ENCODE measurements at places on chromosomes 7 and 10.

DNA sequence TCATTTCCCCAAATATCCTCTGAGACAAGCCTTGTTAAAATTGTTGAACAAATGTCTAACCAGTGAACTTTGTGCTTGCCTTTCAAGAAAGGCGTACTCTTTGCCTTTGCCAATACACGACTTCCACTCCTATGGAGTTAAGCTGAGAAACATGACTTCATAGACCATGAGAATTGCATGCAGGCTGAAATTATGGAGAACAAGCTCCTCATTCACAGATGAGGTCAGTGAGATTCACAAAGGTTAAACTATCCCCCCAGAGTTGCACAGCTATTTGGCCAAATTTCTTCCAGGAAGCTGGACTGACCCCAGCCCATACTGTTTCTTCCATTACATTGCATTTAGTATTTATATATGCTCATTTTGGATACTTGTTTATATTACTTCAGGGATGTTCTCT, 221.4 kb upstream of the SEMA3C start:
- DNase-seq = no peak

DNA sequence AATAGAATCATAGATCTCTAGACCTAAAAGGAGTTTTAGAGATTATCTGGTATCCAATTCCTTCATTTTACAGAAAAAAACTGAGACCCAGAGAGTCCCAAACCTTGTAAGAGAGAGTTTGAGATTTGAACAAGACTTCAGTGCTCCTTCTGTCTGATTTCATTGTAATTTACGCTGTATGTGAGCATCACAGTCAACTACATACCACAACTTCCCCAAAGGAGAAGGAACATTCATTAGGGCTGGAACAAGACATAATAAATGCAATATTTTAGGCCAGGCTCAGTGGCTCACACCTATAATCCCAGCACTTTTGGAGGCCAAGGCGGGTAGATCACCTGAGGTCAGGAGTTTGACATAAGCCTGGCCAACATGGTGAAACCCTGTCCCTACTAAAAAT, 17.3 kb upstream of the PRKAR2B start:
- DNase-seq = no peak

GRCh38 chr7:139918480-139918879, 89.4 kb downstream of the TBXAS1 start:
- DNase-seq = no peak

DNA sequence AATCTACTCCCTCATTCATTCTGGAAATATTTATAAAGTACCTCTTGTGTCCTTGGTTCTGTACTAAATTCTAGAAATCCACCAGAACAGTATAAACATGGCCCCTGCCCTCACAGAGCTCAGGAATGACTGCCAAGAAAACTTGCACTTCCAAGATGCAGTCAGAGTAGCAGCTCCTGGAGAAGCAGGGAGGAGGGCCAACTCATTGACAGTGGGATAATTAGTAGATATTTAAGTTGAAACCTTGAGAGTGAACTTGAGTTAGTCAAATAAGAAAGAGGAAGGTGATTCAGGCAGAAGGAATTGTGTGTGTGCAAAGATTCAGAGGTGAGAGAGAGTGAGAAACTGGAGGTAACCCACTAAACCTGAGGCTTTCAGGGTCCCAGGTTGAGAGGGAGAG, 182.2 kb upstream of the INHBA start:
- no peak for DNase-seq

DNA sequence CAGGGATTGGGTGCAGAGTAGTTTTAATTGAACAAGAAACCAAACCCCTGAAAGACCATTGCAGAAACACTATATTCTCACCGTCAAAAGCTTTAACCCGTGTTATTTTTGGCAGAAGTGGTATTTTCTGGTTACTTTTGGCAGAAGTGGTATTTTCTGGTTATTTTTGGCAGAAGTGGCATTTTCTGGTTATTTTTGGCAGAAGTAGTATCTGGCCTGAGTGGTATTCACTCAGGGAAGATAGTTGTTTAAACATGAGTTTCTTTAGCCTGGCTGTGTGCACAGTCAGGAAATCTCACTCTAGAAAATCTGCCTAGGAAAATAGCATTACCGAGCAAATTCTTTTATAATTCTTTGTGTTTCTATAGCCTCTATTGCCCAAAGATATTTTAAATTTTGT, 322.7 kb downstream of the GFRA1 start:
- DNase-seq = no peak

DNA sequence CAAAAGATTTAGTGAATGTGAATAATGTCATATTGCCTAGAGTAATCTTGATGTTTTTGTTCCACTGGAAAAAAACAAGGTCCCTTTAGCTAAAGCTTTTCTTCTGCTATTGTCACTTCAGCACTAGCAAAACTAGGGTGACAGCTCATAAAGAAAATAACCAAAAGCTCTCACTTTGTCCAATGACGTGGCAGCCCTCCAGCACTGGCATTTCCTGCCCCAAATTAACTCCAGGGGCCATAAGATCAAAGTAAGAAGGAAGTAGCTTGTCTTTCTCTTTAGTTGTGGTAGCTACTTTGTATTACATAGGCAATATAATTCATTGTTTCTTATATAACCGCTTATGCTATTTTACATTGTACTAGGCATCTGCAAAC, 47.3 kb downstream of the LRRN3 start:
- peak; percentile 16 for DNase-seq

- no peak for DNase-seq
Observed at GRCh38 chr10:92121686-92122492, 169.0 kb downstream of the CPEB3 start.

DNA sequence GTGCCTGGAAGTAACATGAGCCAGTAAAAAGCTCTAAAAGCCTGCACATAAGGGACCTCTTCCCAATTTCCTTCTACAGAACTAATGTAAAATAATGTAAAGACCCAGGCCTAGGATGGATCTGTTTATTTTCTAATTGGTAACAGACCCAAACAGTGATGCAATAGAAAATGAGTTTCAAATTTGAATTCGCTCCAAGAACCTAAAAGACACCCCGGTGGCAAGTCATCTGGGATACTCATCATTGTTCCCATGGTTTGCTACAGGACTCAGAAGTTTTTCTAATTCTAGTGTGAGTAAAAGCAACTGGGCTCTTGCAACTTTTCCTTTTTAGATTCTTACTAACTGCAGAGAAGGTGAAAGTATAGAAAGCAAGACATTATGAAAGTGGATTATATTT, 271.3 kb upstream of the CACNA2D1 start:
- no peak for DNase-seq

- no peak for DNase-seq
Observed at GRCh38 chr10:94777886-94778458, 15.5 kb downstream of the CYP2C19 start.

- DNase-seq = no peak
Observed at GRCh38 chr10:69160809-69161241, 19.2 kb upstream of the SUPV3L1 start.

- no peak for DNase-seq
Observed at GRCh38 chr7:13948019-13948801, 41.3 kb downstream of the ETV1 start.

DNA sequence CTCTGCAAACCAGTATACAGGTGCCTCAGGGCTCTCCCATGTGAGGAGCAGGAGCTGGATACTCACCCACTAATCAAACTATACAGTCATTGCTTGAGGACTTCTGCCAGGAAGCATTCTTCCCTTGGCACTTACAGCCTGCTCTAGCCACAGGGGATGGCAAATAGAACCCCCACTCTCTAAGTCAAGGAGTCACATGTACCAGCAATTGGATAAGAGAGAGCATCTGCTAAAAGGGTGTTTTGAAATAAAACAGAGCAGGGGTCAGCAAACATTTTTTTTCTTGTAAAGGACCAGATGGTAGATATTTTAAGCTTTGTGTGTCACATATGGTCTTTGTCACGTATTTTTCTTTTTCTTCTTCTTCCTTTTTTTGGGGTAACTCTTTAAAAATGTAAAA, 865.2 kb upstream of the GHITM start:
- DNase-seq = no peak

GRCh38 chr7:157660971-157661610, 324.3 kb downstream of the DNAJB6 start:
- DNase-seq = no peak

DNA sequence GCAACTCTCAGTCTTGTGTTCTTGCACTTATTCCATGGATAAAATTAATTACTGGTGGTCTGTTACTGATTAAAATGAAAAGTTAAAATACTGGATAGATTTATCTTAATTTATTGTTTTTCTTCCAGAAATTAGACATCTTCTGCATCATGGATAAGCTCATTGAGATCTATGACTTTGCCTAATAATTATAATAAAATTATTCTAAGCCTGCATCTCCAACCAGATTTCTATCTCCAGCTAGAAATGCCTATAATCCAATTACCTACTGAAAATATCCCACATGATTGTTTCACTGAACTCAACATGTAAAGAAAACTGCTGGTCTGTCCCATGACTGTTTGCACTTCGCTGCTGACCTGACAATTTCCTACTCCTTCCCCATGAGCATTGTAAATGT, 88.3 kb upstream of the ACBD5 start:
- no peak for DNase-seq

GRCh38 chr10:121260377-121260776, 337.9 kb downstream of the FGFR2 start:
- no peak for DNase-seq

GRCh38 chr10:56318816-56319215, 42.2 kb downstream of the ZWINT start:
- DNase-seq = no peak

DNA sequence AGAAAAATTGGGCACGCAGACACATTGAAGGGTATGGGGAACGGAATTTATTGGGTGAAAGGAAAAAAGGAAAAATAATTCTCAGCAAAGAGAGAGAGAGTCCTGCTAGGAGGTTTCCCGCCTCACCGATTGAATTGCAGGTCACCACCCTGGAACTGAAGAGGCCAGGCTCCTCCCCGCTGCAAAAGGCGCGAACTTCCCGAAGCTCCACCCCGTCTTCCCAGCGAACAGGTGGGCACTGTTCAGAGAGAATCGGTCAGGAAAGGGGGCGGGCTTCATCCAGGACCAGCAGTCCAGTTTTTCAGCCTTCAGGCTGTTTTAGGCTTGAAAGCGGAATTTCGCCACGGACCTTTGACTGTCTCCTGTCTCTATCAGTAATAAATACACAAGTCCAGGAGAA, 27.3 kb upstream of the CADPS2 start:
- no peak for DNase-seq

DNA sequence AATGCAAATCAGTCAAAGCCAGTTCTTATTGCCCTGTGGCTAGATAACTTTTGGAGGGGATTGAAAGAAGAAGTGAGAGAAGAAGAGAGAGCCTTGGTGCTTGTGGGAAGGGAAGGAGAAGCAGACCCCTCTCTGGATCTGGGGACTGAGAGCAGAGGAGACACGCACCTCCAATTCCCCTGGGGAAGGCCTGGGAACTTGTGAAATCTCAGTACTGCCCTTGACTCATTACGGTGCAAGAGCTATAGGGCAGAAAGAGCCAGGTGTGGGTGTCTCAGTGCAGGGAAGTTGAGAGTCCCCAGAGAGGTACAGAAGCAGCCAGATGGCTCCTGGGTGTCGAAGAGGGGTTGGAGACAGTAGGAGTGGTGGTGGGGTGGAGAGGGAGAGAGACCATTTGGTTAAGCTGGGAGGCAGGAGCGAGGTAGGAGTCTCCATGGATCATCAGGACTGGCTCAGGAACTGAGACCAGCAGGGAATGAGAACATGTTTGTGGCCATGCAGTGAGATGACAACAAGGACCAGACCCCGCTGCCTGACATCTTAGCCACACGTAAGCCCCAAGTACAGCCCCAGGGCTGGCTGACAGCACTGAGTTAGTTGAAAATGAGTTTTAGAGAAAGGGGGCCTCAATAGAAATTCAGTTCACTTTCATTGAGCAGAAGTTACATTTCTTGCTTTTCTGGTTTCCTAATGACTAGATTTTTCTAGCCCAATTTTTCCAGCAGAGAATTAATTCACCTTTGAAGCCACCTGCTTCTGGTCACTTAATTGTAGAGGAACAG, 238.2 kb downstream of the BUB3 start:
- no peak for DNase-seq

DNA sequence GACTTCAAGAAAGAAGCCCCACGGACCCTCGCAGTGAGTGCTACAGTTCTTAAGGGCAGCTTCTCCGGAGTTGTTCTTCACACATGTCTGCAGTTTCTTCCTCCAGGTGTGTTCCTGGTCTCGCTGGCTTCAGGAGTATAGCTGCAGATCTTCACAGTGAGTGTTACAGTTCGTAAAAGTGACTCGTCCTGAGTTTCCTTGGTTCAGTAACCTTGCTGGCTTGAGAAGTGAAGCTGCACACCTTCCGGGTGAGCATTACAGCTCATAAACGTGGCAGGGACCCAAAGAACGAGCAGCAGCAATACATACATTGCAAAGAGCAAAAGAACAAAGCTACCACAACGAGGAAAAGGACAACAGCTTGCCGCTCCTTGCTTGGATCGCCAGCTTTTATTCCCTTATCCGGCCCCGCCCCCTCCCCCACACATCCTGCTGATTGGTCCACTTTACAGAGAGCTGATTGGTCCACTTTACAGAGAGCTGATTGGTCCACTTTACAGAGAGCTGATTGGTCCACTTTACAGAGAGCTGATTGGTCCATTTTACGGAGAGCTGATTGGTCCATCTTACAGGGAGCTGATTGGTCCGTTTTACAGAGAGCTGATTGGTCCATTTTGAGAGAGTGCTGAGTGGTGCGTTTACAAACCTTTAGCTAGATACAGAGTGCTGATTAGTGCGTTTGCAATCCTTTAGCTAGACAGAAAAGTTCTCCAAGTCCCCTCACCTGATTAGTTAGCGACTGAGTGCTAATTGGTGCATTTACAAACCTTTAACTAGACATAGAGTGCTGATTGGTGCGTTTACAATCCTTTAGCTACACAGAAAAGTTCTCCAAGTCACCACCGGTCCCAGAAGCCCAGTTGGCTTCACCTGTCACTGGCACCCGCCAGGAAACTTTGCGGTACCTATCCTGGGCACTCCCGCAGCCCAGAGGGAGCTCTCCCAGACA, 165.3 kb downstream of the AGMO start:
- no peak for DNase-seq

DNA sequence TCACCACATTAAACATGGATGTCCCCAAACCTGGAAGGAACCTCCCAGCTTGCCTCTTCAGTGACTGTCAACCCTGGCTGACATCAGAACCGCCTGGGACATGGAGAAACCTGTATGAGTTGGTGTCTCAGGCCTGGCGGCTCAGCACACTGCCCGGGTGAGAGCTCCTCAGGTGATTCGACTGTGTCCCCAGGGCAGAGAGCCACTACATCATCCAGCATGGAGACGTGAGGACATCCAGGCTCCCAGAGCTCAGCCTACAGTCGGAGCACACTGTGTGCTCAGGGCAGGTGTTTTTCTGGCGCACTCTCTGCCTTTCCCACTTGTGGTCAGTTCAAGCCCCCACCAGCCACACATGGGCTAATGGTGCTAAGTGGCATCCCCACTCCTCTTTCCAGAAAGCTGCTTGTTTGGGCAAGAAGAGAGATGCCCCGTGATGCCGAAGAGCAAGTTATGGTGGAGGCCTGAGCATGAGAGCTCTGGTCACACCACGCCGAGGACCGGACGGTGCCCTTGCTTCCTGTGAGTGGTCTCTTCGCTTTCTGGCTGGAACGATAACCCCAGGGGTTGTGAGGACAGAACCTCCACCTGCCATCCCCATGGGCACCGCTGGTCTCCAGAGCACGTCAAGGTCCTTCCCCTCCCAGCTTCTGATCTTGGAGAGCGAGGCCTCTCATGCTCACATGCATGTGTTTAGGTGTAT, 38.5 kb downstream of the AMZ1 start:
- no peak for DNase-seq
